ENCODE measurements at places on chromosomes 16 and 17.

DNA sequence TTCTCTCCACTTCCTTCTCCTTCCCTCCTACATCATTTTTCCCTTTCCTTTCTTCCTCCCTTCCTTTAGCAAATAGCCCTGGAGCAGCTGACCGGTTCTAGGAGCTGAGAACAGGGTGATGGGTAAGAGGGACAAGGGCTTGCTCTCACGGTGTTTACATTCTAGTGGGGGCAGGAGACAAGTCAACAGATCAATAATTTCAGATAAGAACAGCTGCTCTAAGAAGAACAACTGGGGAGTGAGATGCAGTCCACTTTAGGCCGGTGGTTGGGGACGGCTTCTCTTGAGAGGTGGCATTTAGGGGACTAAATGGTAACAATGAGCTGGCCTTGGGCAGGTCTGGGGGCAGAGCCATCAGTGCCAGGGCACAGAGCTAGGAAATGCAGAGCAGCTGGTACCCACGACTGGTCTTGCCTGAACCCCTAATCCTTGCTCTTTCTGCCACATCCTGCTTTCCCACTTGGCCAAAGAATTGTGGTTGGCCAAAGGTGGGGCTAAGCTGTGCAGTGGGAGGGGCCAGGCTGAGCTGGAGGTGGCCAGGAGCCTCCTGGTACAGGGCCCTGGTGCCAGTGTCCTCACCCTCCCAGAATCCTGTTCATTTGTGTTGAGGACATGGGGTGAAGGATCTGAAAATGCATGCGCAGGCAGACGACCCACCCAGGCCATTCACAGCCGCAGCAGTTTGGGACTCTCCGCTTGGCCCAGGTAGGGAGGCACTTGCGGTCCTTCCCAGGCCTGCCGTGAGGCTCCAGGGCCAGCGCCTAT is 17.7 kb downstream of the CBX4 start:
- no peak for DNase-seq
- no peaks in the 10 kb centered on the region for H3K36me3 ChIP-seq
- peaks cover 7% of the 10 kb centered on the region for H3K27me3 ChIP-seq
- no peak overlapping the region for H3K27ac ChIP-seq
- H3K4me3 ChIP-seq = no peak overlapping the region

- peak overlapping the region; percentile 95 for H3K27ac ChIP-seq
- peaks cover 43% of the 10 kb centered on the region for H3K4me1 ChIP-seq
- no peaks in the 10 kb centered on the region for H3K27me3 ChIP-seq
- peak; percentile 84 for DNase-seq
- no peaks in the 10 kb centered on the region for H3K36me3 ChIP-seq
These were observed 14.7 kb upstream of the KLHDC4 start for GRCh38 chr16:87780385-87780989.

- no peak for DNase-seq
- no peak overlapping the region for H3K27ac ChIP-seq
- H3K36me3 ChIP-seq = peaks cover 1% of the 10 kb centered on the region
- peaks cover 2% of the 10 kb centered on the region for H3K4me1 ChIP-seq
These were observed 17.3 kb downstream of the KPNA2 start for GRCh38 chr17:68052810-68053209.

- no peaks in the 10 kb centered on the region for H3K36me3 ChIP-seq
- no peak for DNase-seq
- H3K4me3 ChIP-seq = no peak overlapping the region
- H3K27me3 ChIP-seq = no peaks in the 10 kb centered on the region
- peaks cover 28% of the 10 kb centered on the region for H3K4me1 ChIP-seq
- H3K27ac ChIP-seq = no peak overlapping the region
These were observed 80.7 kb downstream of the CDK5R1 start for GRCh38 chr17:32567511-32567910.

GRCh38 chr17:80877729-80878303 is 113.8 kb upstream of the CHMP6 start:
- H3K27me3 ChIP-seq = no peaks in the 10 kb centered on the region
- peaks cover 43% of the 10 kb centered on the region for H3K4me1 ChIP-seq
- H3K27ac ChIP-seq = peak overlapping the region; percentile 98
- no peak for DNase-seq

DNA sequence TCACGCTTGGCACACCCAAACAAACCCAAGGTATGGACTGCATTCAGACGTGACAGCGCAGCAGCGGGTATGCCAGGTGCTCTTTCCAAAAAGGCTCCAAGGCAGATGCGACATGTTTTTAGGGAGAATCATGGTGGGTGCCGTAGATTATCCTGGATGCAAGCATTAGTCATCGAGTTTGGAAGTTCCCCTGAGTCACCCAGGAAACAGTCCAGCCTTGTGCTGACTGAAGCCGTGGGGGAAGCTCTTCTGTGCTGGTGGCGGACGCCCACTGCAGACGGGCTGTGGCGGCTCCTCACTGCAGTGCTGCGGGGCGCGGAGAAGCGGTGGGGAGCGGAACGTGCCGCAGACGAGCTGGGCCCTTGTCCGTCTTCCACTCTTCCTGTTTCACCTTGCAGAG is 13.9 kb downstream of the JPT2 start:
- H3K27ac ChIP-seq = no peak overlapping the region
- no peaks in the 10 kb centered on the region for H3K27me3 ChIP-seq
- no peak overlapping the region for H3K4me3 ChIP-seq
- peaks cover 42% of the 10 kb centered on the region for H3K36me3 ChIP-seq

DNA sequence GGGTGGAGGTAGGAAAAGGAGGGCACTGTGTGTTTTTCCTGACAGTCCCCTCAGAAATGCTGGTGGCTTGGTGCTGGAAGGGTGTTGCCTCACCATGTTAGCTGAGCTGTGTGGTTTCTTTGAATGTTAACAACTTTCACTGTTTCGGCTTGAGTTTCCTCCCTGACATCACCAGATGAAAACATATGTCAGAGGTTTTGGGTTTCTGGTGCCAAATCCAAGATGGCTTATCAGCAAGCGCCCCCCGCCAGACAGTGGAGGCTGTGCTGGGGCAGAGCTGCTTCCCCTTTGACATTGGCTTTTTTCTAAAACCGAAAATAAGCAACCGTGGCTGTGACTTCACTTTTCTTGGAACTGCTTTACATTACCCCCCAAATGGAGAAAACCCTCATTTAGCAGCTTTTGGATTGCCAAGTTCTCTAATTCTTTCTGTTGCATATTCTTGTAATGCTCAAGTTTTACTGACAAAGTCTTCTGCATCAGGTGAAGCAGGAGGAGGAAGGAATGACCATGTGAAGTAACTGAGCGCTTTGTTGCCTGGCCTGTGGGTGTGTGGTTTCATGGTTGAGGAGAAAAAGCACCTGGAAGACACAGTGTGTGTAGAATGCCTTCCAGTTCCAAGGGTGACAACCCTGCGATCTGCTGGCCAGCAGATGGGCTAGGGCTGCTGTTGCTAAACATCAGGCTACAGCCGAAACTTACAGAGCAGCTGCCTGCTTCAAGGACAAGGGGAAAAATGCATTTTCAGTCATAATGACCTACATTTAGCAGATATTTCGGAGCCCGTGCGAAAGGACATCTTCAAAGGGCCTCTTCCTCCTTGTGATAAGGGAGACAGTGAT is 9.7 kb downstream of the RMI2 start:
- DNase-seq = peak; percentile 90
- H3K36me3 ChIP-seq = peaks cover 42% of the 10 kb centered on the region
- H3K4me3 ChIP-seq = peak overlapping the region; percentile 67
- peaks cover 57% of the 10 kb centered on the region for H3K4me1 ChIP-seq
- H3K27ac ChIP-seq = peak overlapping the region; percentile 98

DNA sequence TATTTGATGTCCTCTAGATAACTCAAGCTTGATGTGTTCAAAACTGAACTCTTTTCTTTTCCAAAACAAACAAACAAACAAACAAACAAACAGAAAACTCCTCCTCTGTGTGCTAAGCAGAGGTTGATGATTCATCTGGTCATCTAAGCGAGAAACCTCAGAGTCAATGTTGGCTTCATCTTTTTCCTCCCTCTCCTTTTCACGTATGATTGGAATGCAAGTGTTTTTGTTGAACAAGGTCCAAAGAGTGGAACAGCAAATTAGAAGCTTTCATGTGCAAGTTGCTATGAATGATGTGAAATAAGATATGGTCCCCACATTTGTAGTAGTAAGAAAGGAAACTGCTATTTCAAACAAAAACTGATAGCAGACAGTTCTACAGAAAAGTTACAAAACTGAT is 52.5 kb downstream of the TBX4 start:
- no peaks in the 10 kb centered on the region for H3K36me3 ChIP-seq
- DNase-seq = no peak
- H3K4me3 ChIP-seq = no peak overlapping the region

DNA sequence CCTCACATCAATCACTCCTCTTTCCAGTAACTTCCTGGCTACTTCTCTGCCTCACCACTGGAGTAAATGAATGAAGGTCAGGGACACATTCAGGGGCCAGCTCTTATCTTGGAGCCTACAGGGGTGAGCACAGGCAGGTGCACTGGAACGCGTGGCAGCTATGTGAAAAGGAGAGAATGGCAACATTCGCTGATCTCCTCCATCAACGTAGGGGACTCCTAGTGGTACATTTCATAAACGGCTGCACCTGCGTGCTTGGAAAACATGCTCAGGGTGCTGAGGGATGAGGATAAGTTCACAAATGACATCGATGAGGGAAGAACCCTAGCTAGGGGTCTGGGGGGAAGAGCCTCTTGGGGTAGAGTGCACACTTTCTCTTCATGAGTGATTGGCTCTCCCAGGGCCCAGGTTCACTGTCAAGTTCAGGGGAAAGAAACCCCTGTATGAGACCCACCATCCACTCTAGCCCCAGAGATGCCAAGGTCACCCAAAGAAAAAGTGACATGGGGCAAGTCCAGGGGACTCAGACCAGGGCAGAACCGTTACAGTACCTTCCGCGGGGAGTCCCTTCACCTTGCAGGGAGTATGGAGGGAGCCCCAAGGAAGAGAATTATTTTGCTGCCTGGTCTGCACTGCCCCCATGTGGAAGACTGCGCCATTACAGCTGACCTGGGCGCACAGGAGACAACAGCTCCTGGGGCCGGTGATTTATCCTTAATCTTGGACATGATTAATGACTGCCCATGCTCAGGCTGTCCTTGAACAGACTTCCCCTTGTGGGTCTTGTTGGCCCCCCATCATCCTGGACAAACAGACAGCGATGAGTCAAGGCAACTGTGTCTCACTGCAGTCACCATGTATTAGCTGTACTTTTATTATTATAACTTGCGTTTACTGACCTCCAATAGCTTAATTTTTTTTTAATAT is 30.1 kb downstream of the VAC14 start:
- DNase-seq = peak; percentile 75
- peaks cover 15% of the 10 kb centered on the region for H3K36me3 ChIP-seq
- no peak overlapping the region for H3K4me3 ChIP-seq
- no peak overlapping the region for H3K27ac ChIP-seq

DNA sequence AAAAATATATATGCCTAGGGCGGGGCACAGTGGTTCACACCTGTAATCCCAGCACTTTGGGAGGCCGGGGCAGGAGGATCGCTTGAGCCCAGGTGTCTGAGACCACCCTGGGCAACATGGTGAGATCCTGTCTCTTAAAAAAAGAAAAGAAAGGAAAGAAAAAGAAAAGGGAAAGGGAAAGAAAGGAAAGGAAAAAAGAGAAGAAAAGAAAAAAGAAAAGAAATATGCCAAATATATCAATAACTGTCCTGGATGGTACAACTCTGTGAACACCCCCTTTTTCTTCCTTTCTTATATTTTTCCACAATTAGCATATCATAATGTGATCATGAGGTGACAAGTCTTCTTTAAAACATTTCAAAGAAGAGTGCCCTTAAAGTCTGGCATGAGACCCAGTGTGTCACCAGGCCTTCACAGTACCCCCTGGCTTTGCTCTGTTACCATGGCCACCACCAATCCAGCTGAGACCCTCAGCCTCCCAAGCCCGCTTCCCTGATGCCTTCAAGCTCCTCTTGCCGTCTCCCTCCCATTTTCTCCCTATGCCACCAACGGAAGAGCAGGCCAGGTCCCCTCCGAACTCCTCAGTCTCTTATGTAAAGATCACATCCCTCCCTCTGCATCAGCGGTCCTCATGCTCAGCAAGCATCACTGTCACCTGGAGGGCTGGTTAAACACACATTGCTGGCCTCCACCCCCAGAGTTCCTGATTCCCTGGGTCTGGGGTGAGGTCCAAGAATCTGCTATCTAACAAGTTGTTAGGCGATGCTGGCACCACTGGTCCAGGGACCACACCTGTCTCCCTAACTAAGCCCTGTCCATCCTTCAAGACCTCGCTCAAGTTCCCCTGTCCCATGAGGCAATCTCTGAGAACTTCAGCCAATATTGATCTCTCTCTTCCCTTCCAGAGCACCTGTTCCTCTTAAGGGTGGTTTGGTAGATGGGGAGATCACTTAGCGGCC is 44.5 kb downstream of the CUEDC1 start:
- DNase-seq = no peak
- H3K4me3 ChIP-seq = no peak overlapping the region
- no peaks in the 10 kb centered on the region for H3K36me3 ChIP-seq
- no peaks in the 10 kb centered on the region for H3K4me1 ChIP-seq
- H3K27ac ChIP-seq = no peak overlapping the region

DNA sequence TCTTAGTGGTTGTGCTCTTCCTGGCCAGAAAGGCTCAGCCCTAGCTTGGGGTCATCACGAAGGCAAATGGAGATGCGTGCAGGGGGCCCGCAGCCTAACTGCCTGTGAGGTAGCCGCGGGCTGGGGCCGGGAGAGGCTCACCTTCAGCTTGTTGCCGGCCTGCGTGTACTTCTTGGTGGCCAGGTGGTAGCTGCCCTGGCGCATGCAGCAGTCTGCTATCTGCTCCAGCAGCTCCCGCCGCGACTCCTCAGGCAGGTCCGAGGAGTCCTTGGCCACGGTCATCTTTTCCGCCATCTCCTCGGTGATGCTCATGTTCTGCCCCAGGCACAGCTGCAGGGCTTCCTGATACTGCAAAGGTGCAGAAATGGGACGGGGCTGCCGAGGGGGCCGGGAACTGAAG is 13.0 kb upstream of the TMEM204 start:
- no peak overlapping the region for H3K27ac ChIP-seq
- H3K27me3 ChIP-seq = no peaks in the 10 kb centered on the region
- no peak for DNase-seq
- no peak overlapping the region for H3K4me3 ChIP-seq

- H3K27ac ChIP-seq = peak overlapping the region; percentile 13
- peaks cover 28% of the 10 kb centered on the region for H3K36me3 ChIP-seq
- H3K27me3 ChIP-seq = no peaks in the 10 kb centered on the region
- no peak overlapping the region for H3K4me3 ChIP-seq
These were observed 39.7 kb downstream of the ARHGAP17 start for GRCh38 chr16:24975428-24975889.

DNA sequence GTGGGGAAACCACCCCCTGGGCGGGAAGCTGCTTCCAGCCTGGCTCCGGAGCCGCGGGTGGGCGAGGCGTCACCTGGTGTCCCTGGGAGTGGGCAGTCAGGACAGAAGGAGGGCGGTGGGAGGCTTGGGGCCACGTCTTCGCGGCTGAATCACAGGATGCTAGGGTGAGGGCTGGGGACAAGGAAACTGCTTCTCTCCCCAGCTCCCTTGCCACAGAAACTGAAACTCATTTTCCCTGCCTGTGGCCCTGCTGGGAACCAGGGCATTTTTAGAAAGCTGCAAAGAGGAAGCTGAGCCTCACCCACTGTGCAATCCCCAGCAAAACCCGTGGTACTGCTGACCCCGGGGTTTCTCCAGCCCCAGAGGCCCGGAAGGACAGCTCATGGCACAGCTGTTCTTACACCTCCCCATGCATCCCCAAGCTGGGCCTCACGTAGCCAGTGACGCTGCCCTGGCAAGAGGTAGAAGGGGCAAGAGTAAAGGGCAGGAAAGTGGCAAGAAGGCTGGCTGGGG is 8.2 kb downstream of the RHBDF2 start:
- H3K36me3 ChIP-seq = no peaks in the 10 kb centered on the region
- DNase-seq = peak; percentile 83
- peaks cover 42% of the 10 kb centered on the region for H3K4me1 ChIP-seq
- H3K27me3 ChIP-seq = no peaks in the 10 kb centered on the region
- H3K4me3 ChIP-seq = peak overlapping the region; percentile 35

- no peaks in the 10 kb centered on the region for H3K4me1 ChIP-seq
- no peaks in the 10 kb centered on the region for H3K36me3 ChIP-seq
- no peaks in the 10 kb centered on the region for H3K27me3 ChIP-seq
These were observed 1852.1 kb downstream of the TP53TG3F start for GRCh38 chr16:35311475-35311874.
